ENCODE measurements at places on chromosomes 4 and X.

DNA sequence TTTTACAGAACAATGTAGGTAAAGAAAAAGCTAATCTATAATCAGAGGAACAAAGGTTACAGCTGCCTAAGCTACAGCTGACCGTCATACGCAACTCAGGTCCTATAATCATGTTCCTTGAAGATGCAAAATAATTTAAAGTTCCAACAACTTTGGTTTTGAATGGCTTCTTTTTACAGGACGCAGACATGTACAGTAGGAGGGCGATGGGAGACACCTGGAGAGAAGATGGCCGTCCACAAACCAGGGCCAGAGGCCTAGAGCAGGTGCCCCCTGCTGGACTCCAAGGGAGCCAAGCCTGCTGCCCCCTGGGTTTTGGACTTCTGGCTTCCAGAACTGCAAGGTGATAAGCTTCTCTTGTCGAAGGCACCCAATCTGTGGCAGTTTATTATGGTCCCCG, 10.6 kb downstream of the HGFAC start:
- no peak overlapping the region for H3K4me3 ChIP-seq
- no peak overlapping the region for H3K27ac ChIP-seq
- DNase-seq = no peak

DNA sequence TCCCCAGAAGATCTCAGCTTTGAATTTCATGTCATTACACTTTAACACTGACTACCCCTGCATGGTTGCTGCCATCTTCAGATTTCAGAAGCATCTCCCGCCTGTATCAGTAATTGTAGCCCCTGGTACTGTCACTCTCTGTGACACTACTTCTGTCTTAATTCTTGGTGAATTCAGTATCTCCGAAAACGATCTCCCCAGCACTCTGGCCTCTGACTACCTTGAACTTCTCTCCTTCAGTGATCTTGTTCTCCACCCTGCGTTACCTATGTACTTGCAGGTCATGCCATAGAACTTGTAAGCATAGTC, 53.8 kb upstream of the ABCG2 start:
- no peak overlapping the region for H3K4me3 ChIP-seq
- H3K36me3 ChIP-seq = no peaks in the 10 kb centered on the region
- DNase-seq = no peak
- no peaks in the 10 kb centered on the region for H3K27me3 ChIP-seq
- no peak overlapping the region for H3K27ac ChIP-seq

DNA sequence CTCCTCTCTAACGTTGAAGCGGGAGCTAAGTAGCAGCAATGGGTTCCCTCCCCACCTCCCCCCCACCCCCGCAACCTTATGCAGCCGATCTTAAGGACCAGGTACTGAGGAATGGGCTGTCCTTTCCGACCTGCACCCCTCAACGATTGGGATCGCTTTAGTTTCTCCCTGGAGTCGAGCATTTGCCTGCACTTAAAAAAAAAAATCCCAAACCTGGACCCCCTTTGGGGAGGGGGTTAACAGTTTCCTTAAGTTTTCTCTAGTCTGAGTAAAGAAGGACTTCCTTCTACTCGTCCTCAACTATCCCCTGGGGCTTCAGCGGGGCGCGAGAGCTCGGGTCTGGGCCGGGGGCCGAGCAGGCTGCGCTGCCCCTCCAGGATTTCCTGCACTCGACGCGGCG, 25.7 kb upstream of the BCORL1 start:
- no peak for DNase-seq
- no peaks in the 10 kb centered on the region for H3K36me3 ChIP-seq
- H3K27me3 ChIP-seq = no peaks in the 10 kb centered on the region
- peak overlapping the region; percentile 69 for H3K4me3 ChIP-seq

DNA sequence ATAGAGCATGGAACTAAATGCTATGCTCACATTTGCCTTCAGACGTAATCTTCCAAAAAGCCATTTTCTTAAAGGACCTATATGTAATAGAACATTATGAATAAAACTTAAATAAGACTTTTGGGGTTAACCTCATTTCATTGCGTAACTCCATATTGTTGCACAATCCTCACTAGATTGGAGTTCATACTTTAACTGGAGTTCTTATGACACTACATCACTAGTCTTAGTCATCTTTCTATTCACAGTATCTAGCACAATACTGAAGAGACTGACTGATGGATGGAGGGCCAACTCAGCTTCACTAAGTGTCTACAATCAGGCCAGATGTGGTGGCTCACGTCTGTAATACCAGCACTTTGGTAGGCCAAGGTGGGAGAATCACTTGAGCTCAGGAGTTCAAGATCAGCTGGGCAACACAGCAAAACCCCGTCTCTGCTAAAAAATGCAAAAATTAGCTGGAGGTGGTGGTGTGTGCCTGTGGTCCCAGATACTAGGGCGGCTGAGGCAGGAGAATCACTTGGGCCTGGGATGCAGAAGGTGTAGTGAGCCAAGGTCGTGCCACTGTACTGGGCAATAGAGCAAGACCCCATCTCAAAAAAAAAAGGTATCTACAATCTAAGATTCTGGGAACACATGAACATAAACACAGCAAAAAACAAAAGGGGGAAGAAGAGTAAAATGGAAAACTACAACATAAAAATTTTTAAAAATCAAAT, 80.8 kb upstream of the MAB21L2 start:
- H3K27me3 ChIP-seq = no peaks in the 10 kb centered on the region
- no peaks in the 10 kb centered on the region for H3K4me1 ChIP-seq
- no peaks in the 10 kb centered on the region for H3K36me3 ChIP-seq

- H3K4me3 ChIP-seq = no peak overlapping the region
- DNase-seq = peak; percentile 52
- no peaks in the 10 kb centered on the region for H3K27me3 ChIP-seq
- no peaks in the 10 kb centered on the region for H3K36me3 ChIP-seq
- H3K27ac ChIP-seq = no peak overlapping the region
Measured at GRCh38 chr4:107721436-107722100, 1.5 kb upstream of the PAPSS1 start.

DNA sequence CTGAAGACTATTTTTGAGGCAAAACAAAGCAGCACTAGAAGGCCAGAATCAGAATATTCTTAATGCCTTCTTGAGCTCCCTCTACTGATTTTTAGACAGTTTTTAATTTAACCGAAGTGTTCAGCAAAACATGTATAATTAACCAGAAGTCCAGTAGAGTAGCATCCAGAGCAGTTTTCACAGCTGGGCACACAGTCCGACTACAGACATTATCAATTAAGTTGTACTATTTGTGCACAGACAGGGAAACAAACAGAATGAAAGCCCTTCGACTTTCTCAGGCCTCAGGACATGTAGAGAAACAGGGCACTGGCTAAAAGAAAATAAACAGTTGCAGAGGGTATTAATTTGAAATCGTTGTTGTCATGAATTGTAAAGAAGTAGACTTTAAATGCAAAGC, 11.9 kb downstream of the FSTL5 start:
- no peaks in the 10 kb centered on the region for H3K27me3 ChIP-seq
- DNase-seq = no peak
- no peak overlapping the region for H3K27ac ChIP-seq
- H3K4me1 ChIP-seq = no peaks in the 10 kb centered on the region

DNA sequence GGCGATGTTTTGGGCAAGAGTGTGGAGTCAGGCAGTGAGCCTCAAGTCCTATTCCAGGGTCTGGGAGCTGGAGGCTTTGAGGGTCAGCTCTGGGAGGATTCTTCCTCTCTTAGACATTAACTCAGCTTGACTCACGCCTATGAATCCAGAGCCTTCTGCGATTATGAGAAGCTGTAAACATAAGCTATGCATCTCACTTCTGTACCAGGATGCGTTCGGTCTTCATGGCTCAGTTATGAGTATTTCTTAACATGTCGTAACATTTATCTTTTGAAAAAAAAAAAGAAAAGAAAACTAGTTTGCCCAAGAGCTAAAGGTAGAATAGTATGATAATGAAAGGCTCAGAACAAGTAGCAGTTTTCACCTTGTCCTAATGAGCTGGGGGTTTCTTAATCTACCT, 4.6 kb downstream of the SHROOM2 start:
- DNase-seq = no peak
- H3K27me3 ChIP-seq = no peaks in the 10 kb centered on the region
- H3K4me1 ChIP-seq = no peaks in the 10 kb centered on the region
- H3K36me3 ChIP-seq = no peaks in the 10 kb centered on the region
- H3K27ac ChIP-seq = no peak overlapping the region
- H3K4me3 ChIP-seq = no peak overlapping the region

GRCh38 chr4:16489226-16489625, 263.0 kb upstream of the TAPT1 start:
- no peaks in the 10 kb centered on the region for H3K27me3 ChIP-seq
- DNase-seq = no peak
- no peak overlapping the region for H3K4me3 ChIP-seq

DNA sequence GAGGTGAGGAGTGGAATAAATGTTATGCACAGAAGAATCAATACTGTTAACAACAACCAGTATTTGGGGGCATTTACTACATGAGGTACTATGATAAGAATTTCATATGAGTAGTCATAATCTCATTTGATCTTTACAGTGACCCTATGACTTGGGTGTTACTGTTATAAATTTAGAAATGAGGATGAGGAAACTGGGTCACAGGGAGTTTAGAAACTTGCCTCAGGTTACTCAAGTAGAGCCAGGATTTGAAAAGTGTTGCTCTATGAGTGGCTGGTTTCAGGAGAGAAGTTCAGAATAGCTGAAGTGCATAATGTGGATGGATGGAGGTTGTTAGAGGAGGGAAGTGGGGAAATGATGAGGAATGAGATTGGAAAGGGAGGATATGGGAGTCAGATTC, 16.6 kb upstream of the DDIT4L start:
- no peaks in the 10 kb centered on the region for H3K27me3 ChIP-seq
- DNase-seq = no peak
- no peak overlapping the region for H3K27ac ChIP-seq
- H3K4me3 ChIP-seq = no peak overlapping the region
- H3K4me1 ChIP-seq = peaks cover 4% of the 10 kb centered on the region

GRCh38 chr4:71186257-71186565, 152.6 kb upstream of the SLC4A4 start:
- H3K27me3 ChIP-seq = peaks cover 18% of the 10 kb centered on the region
- no peak overlapping the region for H3K27ac ChIP-seq
- no peaks in the 10 kb centered on the region for H3K4me1 ChIP-seq
- H3K4me3 ChIP-seq = peak overlapping the region; percentile 65

DNA sequence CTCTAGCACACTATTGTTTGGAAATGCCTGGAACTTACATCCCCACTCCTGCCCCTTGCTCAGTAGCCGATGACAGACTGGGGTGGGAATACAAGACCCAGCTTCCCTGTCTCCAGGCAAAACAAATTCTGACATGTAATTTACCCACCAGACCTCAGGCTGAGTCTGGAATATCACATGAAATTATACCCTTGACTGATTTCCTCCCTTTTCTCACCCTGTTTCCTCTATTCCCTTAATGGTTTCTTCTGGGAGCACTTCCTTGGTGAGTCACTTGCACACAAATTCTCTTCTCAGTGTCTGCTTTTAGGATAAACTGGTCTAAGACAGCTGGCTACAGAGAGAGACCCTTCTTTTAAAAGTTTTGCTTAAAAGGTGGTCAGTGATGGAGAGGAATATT, 65.8 kb upstream of the DIPK2B start:
- H3K4me3 ChIP-seq = no peak overlapping the region
- no peak for DNase-seq
- no peaks in the 10 kb centered on the region for H3K36me3 ChIP-seq
- no peaks in the 10 kb centered on the region for H3K4me1 ChIP-seq
- H3K27me3 ChIP-seq = no peaks in the 10 kb centered on the region
- no peak overlapping the region for H3K27ac ChIP-seq

DNA sequence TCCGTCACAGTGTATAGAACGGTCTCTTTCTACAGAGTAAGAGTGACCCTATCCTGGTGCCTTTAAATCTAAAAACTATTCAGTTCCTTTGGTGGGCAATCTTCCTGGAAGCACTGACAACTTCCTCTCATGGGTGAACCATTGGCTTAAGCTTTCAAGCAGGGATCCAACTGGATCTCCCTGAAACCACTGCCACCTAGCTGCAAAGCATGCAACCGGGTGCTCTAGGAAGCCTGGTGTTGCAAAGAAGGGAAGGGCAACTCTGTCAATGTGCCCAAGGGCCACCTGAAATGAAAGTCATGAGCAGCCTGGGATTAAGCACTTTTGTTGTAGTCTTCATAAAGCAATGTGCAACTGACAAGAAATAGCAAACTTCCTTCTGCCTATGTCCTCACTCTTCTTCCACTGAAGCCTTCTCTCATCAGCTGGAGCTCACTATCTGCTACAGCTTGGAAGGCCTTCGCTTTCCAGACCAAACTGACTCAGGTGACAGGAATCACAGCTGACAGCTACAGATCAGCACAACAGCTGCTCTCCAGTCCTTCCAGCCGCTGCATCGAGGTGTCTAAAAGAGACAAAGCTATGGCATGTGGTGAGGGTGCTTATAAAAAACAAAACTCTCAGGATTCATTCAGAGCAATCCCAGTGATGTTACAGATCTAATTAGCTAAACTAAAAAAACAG, 46.1 kb downstream of the SETD7 start:
- DNase-seq = no peak
- H3K4me3 ChIP-seq = no peak overlapping the region
- H3K27ac ChIP-seq = no peak overlapping the region
- peaks cover 15% of the 10 kb centered on the region for H3K36me3 ChIP-seq

- H3K4me1 ChIP-seq = no peaks in the 10 kb centered on the region
- H3K4me3 ChIP-seq = no peak overlapping the region
- no peak for DNase-seq
Measured at GRCh38 chr4:147542229-147542990, 61.5 kb downstream of the EDNRA start.

DNA sequence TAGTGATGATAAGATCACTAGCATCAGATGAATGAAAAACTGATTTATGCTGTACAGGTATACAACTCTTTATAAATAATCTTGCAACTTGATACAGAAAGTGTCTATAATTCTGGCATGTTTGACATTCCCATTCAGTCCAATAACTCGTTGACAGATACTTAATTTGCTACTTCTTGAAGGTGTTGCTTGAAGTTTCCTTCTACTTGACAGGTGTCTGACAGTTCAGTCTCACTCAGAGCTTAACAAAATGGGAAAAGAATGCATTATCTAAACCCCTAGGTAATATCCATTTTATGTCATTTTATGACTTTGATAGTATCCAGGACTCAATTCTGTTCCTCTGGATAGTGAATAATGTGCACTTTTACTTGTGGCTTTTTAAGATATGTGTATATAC, 508.9 kb downstream of the GRID2 start:
- H3K27me3 ChIP-seq = no peaks in the 10 kb centered on the region
- no peak overlapping the region for H3K4me3 ChIP-seq
- H3K27ac ChIP-seq = no peak overlapping the region
- H3K36me3 ChIP-seq = no peaks in the 10 kb centered on the region
- DNase-seq = no peak
- no peaks in the 10 kb centered on the region for H3K4me1 ChIP-seq

DNA sequence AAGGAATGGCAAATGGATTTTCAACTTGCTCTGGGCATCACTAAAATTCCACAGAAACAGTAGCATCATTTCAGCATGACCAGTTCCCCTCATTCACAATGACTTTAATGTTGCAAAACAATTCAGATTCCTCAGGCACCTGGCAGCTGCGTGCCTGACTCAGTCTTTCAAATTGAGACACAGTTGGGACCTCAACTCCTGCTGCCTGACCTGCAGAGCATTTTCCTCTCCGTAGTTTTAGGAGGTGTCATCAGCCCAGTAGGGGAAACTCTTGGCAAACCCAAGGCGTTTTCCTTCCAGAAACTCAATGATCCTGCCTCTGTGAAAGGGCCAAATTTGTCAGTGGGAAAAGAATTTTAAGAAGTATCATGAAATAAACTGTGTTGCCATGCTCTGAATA, 388.9 kb downstream of the SPRY1 start:
- H3K4me3 ChIP-seq = no peak overlapping the region
- H3K4me1 ChIP-seq = peaks cover 24% of the 10 kb centered on the region
- no peaks in the 10 kb centered on the region for H3K36me3 ChIP-seq
- no peaks in the 10 kb centered on the region for H3K27me3 ChIP-seq
- DNase-seq = no peak
- no peak overlapping the region for H3K27ac ChIP-seq

- H3K27ac ChIP-seq = no peak overlapping the region
- no peaks in the 10 kb centered on the region for H3K27me3 ChIP-seq
Measured at GRCh38 chr4:55438314-55438713, 42.6 kb downstream of the TMEM165 start.

GRCh38 chrX:74246524-74246923, 57.5 kb upstream of the ZCCHC13 start:
- H3K4me1 ChIP-seq = peaks cover 12% of the 10 kb centered on the region
- no peak overlapping the region for H3K4me3 ChIP-seq
